ENCODE measurements at places on chromosomes 7 and 10.

DNA sequence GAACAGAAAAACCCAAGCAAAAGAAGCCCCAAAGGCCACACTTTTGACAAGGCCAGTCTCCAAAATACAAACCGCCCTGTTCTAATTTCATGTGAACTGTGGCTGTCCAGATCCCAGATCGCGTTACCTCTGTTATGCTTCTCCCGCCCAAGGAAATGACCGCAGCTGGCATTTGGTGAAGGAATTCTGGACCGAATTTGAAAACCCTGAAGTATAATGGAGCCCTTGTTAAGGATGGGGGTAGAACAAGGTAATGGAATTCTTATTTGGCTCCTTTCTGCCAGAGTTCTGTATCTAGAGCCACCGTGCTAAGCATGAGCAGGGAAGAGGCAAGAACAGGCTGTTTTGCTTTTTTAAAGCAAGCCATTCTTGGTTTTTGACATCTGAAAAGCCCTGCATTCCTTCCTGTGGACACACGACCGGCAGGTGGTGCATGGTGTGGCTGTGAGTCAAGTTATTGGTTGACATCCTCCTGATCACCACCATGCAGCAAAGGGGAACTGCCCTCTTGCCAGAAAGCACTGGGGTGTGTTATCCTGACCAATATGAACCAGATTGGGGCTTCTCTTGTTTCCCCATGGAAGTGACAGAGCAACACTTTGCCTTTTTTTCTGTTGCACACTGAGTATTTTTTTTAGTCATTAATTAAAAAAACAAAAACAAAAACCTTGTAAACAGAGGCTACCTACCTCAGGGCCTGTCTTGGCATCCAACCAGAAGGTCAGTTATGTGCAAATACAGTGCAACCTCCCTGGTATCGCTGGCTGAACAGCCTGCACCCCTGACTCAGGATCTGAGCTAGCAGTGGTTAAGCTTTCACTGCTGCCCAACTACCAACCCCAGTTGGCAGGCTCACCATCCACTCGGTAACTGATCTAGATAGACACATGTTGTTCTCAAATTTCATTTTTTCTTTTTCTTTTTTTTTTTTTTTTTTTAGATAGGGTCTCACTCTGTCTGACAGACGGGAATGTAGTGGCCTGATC is 14.2 kb downstream of the UCMA start:
- no peaks in the 10 kb centered on the region for H3K27me3 ChIP-seq
- no peak overlapping the region for H3K27ac ChIP-seq
- no peak overlapping the region for H3K4me3 ChIP-seq
- H3K36me3 ChIP-seq: no peaks in the 10 kb centered on the region

- H3K36me3 ChIP-seq: no peaks in the 10 kb centered on the region
- H3K4me3 ChIP-seq: no peak overlapping the region
- no peak overlapping the region for H3K27ac ChIP-seq
- no peak for DNase-seq
Observed at GRCh38 chr7:7292085-7292484, 109.7 kb downstream of the C1GALT1 start.

- H3K36me3 ChIP-seq: no peaks in the 10 kb centered on the region
- H3K27me3 ChIP-seq: no peaks in the 10 kb centered on the region
- peaks cover 21% of the 10 kb centered on the region for H3K4me1 ChIP-seq
- DNase-seq: no peak
Observed at GRCh38 chr10:71801361-71801760, 28.0 kb upstream of the VSIR start.

- no peaks in the 10 kb centered on the region for H3K27me3 ChIP-seq
- H3K36me3 ChIP-seq: no peaks in the 10 kb centered on the region
- H3K4me1 ChIP-seq: no peaks in the 10 kb centered on the region
- no peak overlapping the region for H3K4me3 ChIP-seq
Observed at GRCh38 chr7:41189866-41190265, 513.0 kb downstream of the INHBA start.

- no peak overlapping the region for H3K27ac ChIP-seq
- H3K4me3 ChIP-seq: no peak overlapping the region
- no peaks in the 10 kb centered on the region for H3K36me3 ChIP-seq
- H3K4me1 ChIP-seq: peaks cover 80% of the 10 kb centered on the region
Observed at GRCh38 chr10:71778071-71778825, 4.9 kb upstream of the VSIR start.

GRCh38 chr7:141114029-141114664 is 40.3 kb downstream of the TMEM178B start:
- no peak overlapping the region for H3K4me3 ChIP-seq
- H3K27me3 ChIP-seq: no peaks in the 10 kb centered on the region
- no peak for DNase-seq
- no peaks in the 10 kb centered on the region for H3K36me3 ChIP-seq

- DNase-seq: no peak
- H3K4me1 ChIP-seq: peaks cover 17% of the 10 kb centered on the region
- H3K4me3 ChIP-seq: no peak overlapping the region
- H3K27ac ChIP-seq: no peak overlapping the region
- H3K27me3 ChIP-seq: no peaks in the 10 kb centered on the region
- H3K36me3 ChIP-seq: peaks cover 82% of the 10 kb centered on the region
Observed at GRCh38 chr7:100095704-100096103, 5.5 kb downstream of the MCM7 start.

- H3K27ac ChIP-seq: no peak overlapping the region
- H3K36me3 ChIP-seq: no peaks in the 10 kb centered on the region
- H3K4me1 ChIP-seq: no peaks in the 10 kb centered on the region
- no peaks in the 10 kb centered on the region for H3K27me3 ChIP-seq
Observed at GRCh38 chr7:134729895-134730294, 49.5 kb upstream of the CALD1 start.

DNA sequence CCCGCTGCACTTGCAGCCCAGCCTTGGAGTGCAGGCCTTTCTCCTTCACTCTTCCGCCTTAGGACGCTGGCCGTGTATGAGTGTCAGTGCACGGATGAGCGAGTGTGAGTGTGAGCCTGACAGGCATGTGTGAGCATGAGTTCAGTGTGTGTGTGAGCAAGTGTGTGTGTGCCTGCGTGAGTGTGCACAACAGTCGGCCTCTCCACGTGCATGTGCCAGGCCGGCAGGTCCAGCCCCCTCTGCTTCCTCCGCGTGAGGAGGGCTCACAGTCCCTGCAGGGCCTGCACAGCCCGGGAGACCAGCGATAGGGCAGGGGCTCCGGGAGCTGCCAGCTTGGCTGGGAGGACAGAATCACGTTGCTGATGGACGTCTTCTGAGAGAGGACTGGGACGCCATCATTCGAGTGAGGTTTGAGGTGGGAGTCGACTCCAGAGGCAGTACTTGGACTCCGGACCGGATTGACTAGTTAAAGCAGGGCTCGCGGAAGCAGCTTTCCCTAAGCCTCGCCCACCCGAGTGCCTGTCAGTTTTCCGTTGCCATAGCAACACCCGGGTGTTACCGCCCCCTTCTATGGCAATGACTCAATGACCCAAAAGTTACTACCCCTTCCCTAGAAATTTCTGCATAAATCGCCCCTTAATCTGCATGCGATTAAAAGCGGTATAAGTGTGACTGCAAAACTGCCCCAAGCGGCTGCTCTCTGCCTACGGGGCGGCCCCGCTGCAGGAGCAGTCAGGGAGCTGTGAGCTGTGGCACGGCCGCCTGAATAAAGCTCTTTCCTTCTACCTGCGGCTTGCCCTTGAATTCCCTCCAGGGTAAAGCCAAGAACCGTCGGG is 19.6 kb upstream of the CFAP46 start:
- peaks cover 5% of the 10 kb centered on the region for H3K4me1 ChIP-seq
- peak; percentile 24 for DNase-seq
- peaks cover 35% of the 10 kb centered on the region for H3K27me3 ChIP-seq
- H3K27ac ChIP-seq: no peak overlapping the region
- H3K4me3 ChIP-seq: peak overlapping the region; percentile 43

- H3K27me3 ChIP-seq: no peaks in the 10 kb centered on the region
- no peak for DNase-seq
- H3K27ac ChIP-seq: no peak overlapping the region
- H3K36me3 ChIP-seq: no peaks in the 10 kb centered on the region
- H3K4me3 ChIP-seq: no peak overlapping the region
- H3K4me1 ChIP-seq: no peaks in the 10 kb centered on the region
Observed at GRCh38 chr10:98125940-98126631, 8.4 kb upstream of the R3HCC1L start.

GRCh38 chr7:2567679-2568278 is 9.0 kb downstream of the IQCE start:
- peaks cover 3% of the 10 kb centered on the region for H3K36me3 ChIP-seq
- H3K4me3 ChIP-seq: no peak overlapping the region
- no peaks in the 10 kb centered on the region for H3K27me3 ChIP-seq
- H3K4me1 ChIP-seq: peaks cover 4% of the 10 kb centered on the region
- no peak for DNase-seq

- H3K27me3 ChIP-seq: no peaks in the 10 kb centered on the region
- H3K4me1 ChIP-seq: no peaks in the 10 kb centered on the region
- no peak for DNase-seq
- H3K36me3 ChIP-seq: no peaks in the 10 kb centered on the region
- no peak overlapping the region for H3K27ac ChIP-seq
- no peak overlapping the region for H3K4me3 ChIP-seq
Observed at GRCh38 chr10:86601956-86602602, 52.3 kb upstream of the OPN4 start.

DNA sequence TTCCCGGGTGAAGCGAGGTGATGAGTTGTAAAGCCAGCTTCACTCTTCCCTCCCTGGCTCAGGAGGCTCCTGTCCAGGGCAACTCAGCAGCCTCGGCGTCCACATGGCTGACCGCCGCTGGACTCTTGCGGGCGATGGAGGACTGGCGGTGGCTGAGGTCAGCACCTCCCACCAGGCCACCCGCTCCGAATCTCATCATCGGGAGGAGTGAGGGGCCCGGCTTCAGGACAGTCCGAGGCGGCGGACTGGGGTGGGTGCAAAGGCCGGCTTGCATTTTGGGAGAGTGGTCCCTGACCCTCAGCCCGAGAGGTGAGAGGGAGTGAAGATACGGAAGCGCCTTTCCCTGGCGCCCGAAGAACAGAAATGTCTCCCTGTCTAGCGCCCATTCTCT is 759 bp downstream of the DNAJB12 start:
- H3K27me3 ChIP-seq: no peaks in the 10 kb centered on the region
- peak overlapping the region; percentile 98 for H3K4me3 ChIP-seq
- peaks cover 8% of the 10 kb centered on the region for H3K4me1 ChIP-seq
- DNase-seq: no peak

GRCh38 chr7:41565655-41566054 is 137.2 kb downstream of the INHBA start:
- no peaks in the 10 kb centered on the region for H3K36me3 ChIP-seq
- no peak overlapping the region for H3K27ac ChIP-seq
- H3K4me1 ChIP-seq: no peaks in the 10 kb centered on the region
- H3K4me3 ChIP-seq: no peak overlapping the region
- no peak for DNase-seq

DNA sequence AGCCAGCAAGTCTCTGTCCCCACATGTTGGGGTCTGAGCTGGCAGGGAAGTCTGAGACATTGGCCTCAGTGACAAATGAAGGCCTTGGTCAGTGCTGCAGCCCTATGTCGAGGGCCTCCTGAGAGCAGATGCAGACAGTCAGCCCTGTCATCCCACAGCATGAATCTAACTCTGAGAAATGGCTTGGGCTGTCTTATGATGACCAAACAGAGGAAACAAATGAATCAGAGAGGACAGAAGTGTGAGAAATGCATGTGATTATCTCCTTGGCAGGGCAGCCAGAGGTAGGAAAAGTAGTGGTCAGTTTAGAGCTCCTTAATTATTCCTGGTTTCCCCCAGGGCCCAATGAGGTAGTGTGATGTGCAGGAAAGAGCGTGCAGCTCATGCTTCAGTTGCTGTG is 287.6 kb downstream of the SORCS3 start:
- no peaks in the 10 kb centered on the region for H3K27me3 ChIP-seq
- H3K4me1 ChIP-seq: no peaks in the 10 kb centered on the region
- H3K36me3 ChIP-seq: no peaks in the 10 kb centered on the region

DNA sequence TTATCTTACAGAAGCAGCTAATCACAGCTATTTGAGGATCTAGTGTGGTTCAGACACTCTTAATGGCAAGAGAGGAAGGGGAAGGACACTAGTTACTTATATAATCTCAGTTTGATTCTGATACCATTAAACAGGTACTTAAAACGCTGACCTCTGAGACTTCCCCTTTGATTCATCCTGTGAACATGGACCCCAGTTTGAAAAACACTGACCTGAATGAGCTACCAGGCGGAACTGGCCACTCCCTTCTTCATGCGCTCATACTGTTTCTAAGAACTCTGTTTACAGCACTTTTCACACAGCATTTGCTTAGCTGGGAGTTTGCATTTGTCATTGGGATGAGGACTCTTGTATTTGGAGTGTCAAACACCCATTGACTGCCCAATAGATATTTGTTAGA is 45.7 kb downstream of the BEND7 start:
- no peaks in the 10 kb centered on the region for H3K27me3 ChIP-seq
- no peak for DNase-seq
- no peak overlapping the region for H3K27ac ChIP-seq
- no peaks in the 10 kb centered on the region for H3K36me3 ChIP-seq
- H3K4me3 ChIP-seq: no peak overlapping the region

- peaks cover 15% of the 10 kb centered on the region for H3K4me1 ChIP-seq
- H3K4me3 ChIP-seq: peak overlapping the region; percentile 79
- peaks cover 26% of the 10 kb centered on the region for H3K27me3 ChIP-seq
- H3K36me3 ChIP-seq: no peaks in the 10 kb centered on the region
- DNase-seq: no peak
Observed at GRCh38 chr7:69597278-69598076, 798 bp upstream of the AUTS2 start.

DNA sequence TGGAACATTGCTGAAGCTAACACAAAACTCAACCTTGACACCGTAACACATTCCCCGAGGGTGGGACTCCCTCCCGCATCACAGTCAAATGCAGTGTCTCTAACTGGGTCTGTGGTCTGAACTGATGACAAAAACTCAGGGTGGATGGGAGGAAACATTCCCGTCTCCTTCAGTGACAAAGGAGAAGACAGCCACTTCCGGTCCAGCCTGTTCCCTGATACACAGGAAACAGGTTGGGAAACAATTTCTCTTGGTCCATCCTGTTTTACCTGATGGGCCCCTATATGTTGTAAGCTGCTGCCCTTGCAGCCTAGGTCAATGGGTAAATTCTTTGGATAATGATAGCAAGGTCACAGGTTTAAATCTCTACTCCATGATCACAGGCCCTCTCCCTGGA is 20.4 kb downstream of the SLC13A4 start:
- no peak overlapping the region for H3K27ac ChIP-seq
- H3K36me3 ChIP-seq: no peaks in the 10 kb centered on the region
- no peak for DNase-seq
- no peaks in the 10 kb centered on the region for H3K27me3 ChIP-seq

DNA sequence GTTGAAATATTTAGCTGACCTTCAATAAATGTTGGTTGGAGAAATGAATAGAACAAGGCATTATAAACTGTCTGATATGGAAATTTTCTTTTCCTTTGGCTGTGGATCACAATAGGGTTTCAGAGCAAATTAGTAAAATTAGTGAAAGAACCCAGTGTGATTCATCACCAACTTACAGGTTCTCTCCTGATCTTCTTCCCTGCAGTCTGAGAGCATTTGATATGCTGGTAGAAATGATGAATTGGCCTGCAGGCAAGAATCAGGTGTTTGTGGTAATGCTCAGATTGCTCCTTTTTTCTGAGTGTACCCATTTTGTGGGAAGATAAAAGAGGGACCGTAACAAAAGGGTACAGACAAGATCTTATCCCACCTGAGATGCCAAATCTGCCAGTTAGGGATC is 51.9 kb downstream of the BTAF1 start:
- H3K4me3 ChIP-seq: no peak overlapping the region
- no peaks in the 10 kb centered on the region for H3K4me1 ChIP-seq
- no peaks in the 10 kb centered on the region for H3K27me3 ChIP-seq
- DNase-seq: no peak
- H3K27ac ChIP-seq: no peak overlapping the region

- no peaks in the 10 kb centered on the region for H3K36me3 ChIP-seq
- no peaks in the 10 kb centered on the region for H3K4me1 ChIP-seq
- no peaks in the 10 kb centered on the region for H3K27me3 ChIP-seq
- H3K4me3 ChIP-seq: no peak overlapping the region
- DNase-seq: no peak
Observed at GRCh38 chr7:146366938-146367337, 250.3 kb downstream of the CNTNAP2 start.

All from thymus (tissue), 14 donors.